Globus pallidus (tissue), 1 donor: ENCODE measurements at places on chromosomes 7 and 10.

- no peak for DNase-seq
Measured at GRCh38 chr10:131267814-131268095, 43.8 kb downstream of the TCERG1L start.

- no peak for DNase-seq
Measured at GRCh38 chr10:100967332-100967731, 2.0 kb upstream of the SEMA4G start.

DNA sequence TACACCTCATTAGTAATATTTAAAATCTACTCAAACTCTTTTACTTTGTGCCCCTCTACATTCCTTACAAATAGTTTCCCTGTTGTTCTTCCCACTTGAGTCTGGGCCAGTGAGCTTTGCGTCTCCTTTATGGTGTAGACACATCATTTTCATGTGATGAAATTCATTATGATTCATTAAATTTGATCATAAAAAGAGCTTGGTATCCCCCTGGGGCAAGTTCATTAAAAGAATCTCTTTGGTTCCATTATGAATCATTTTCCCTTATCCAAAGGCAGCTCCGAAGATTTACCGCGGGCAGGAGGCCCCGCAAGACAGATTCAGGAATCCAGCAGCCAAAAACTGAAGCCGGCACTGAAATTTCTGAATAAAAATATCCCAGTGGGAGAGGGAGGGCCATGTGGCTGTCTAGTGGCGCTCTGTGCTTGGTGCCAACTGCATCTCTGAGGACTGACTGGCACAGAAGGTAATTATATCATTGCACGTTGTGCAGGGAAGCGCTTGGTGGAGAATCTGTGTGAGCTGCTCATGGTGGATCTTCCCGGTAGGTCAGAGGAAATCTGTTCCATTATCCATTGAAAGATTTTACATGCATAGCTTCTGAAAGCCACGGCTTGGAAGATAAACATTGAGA is 151.4 kb upstream of the PITRM1 start:
- DNase-seq = no peak

DNA sequence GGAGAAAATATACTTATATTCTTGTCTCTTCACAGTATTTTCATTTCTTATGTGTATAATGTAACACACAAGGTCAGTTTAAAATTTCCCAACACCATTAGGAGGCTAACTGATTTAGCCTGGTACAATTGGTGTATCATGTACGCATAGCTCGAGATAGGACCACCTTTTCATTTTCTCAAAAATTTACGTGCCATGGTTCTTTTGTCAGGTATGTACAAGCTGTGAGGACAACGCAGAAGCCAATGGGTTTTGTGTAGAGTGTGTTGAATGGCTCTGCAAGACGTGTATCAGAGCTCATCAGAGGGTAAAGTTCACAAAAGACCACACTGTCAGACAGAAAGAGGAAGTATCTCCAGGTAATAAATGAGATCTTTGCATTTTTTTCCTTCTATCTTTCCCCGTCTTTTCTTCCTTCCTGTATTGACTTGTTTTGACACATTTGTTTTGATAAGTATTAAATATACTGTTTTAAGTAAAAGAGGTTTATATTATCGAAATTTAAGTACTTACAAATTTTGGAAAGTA is 55.0 kb downstream of the TRIM24 start:
- DNase-seq = no peak

DNA sequence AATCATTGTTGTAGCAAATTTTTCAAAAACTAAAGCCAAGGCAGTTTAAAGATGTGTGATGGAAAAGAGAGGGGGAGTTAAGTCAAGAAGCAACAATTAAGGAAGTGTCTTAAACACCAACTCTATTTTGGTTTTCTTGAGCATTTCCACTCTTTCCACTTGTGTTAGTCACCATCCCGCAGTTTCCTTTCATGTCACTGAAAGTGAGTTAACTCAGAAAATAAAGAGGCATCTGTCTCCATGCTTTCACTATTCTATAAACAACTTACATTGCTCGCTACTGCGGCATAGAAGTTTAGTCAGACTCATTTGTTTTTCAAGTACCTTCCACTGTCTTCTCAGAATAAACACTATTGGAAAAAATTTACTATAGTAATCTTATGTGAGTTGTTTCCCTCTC is 284.9 kb upstream of the SEMA3D start:
- no peak for DNase-seq

DNA sequence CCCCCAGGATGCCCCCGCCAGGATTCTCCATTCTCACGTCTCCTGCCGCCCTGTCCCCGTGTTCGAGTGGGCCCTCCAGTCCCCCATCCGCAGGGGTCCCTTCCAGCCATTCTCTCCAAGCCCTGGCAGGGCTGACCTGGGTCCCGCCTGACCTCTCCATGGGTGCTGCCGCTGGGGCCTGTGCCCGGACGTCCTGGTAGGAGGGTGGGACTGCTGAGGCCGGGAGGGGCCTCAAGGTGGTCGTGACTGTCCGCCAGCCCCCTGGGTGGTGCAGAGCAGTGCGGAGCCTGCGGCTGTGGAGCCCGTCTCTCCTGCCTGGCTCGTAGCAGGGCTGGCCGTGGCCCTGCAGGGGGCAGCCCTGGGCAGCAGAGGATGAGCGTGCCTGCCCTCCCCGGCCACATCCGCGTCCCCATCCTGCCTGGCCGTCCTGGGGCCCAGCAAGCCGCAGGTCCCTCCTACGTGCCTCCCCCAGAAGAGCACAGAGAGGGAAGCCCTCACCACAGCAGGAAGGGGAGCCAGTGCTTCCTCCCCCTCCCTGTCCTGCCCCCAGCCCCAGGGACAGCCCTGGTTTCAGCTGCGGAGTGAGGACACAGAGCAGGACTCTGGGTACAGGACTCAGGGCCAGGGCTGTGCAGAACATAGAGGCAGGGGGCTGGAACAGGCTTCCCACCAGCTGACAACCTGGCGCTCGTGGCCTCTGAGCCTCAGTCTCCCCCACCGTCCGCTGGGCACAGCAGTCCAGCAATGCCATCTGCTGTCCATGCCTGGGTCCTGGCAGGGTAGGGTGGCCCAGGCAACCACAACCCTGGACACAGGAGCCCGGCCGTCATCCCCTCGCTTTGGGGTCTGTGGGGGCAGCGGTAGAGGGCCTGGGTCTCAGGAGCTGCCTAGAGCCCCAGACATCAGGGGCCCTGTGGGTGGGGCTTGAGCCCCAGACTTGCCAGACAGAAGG is 1.5 kb upstream of the GRIFIN start:
- DNase-seq = peak; percentile 49

GRCh38 chr10:91800756-91801155 is 2.5 kb downstream of the TNKS2 start:
- DNase-seq = no peak

DNA sequence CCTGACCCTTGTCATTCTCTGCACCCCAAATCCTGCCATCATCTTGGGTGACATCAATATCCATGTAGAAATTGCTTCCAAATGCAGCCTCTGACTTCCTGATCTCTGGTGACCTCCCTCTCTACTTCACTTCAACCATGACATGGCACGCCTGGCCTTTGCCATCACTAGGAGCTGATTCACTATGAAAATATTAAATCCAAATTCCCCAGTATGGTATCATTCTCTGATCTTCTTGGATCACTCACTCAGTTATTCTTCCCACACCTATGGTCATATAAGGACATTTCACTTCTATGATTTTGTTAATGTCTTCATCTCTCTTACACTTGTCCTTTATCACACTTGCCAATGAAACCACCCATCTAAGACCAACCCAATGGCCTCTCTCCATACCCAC is 73.7 kb upstream of the ODAD2 start:
- no peak for DNase-seq

DNA sequence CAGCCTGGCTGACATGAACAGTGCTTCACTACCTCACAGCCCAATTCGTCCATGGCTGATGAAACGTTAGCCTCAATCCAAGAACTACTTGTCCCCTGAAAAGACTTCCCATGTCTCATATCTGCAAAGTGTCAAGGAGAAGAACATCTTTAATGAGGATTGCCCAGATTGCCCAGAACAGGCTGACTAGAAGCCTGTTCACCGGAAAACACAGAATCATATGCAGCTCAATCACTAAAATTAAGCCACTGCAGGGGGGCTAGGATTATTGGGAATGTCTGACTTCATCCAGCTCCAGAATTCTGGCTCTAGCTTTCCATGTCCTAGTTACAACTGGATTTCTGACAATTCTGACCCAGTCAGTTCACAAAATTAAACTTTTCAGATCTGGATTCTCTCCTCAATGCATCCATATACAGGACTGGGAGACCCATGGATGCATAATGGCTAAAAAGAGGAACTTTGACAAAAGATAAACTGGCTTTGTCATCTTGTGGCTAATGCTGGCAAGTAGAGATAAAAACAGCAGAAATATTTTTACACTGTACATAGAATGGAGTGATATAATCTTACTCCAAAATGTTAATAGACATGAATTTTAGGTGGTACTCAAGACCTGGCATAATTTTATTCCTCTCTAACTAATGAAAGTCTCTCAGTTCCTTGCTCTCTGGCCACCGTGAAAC is 467.0 kb upstream of the POT1 start:
- DNase-seq = no peak

- DNase-seq = no peak
Measured at GRCh38 chr10:45255706-45256105, 59.7 kb downstream of the OR13A1 start.

DNA sequence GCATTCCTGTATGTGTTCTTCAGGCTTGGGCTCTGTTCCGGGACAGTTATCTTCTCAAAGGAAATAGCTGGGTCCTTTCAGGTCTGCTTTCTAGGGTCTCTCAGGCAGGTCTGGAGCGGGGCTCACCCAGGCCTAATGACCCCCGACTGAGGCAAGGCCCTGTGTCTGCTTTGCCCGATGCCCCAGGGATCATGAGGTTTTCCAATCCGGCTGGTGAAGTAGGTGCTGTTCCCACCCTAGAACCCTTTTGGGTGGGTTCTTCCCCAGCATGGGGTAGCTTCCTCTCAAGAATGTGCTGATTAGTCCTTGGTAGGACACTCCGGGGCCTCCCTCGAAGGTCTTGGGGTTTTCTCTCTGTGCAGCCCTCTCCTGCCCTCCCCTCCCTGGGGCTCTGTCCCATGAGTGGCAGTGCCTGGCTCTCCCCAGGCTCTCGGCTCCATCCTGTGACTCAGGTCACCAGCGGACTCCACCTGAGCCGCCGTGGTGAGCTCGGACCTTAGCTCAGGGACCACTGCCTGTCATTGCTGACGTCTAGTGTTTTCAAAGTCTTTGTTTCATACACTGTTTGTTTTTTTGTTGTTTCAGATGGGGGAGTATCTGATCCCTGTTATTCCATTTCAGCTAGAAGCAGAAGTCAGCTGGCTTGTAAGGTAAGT is 71.0 kb upstream of the NKX6-2 start:
- DNase-seq = no peak

DNA sequence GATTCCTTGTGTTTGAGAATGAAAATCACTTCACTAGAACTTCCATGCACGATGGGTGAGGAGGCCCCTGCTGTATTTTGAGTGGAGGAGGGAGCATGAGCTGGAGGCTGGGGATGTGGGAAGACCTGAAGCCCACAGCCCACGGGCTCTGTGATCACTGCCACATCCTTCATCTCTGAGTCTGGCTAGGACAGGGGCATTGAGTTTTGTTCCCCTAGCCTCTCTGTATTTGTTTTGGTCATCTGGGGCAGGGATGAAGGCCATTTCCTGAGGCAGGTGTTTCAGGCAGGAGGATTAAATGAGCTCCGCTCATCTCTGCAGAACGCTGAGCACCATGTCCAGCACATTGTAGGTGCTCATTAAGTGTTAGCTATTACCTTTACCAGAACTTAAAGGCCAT is 293.6 kb downstream of the GLRX3 start:
- no peak for DNase-seq

DNA sequence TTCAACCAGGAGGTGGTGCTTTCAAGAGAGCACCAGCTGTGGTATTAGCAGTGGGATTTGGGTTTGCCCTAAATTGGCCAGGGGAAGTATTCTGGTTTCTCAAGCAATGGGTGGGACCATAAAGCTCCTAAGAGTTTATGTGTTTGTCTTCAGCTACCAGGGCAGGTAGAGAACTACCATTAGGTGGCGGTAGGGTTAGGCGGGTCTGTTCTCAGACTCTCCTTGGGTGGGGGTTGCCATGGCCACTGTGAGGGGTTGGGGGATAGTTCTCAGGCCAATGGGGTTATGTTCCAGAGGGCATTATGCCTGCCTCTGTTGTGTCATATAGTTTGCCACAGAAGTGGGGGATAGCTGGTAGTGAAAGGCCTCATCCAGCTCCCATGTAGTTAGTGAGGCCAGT is 47.7 kb upstream of the BICC1 start:
- no peak for DNase-seq

GRCh38 chr7:107206706-107207105 is 37.9 kb downstream of the HBP1 start:
- no peak for DNase-seq

GRCh38 chr10:11642566-11642965 is 31.1 kb upstream of the USP6NL start:
- DNase-seq = no peak

DNA sequence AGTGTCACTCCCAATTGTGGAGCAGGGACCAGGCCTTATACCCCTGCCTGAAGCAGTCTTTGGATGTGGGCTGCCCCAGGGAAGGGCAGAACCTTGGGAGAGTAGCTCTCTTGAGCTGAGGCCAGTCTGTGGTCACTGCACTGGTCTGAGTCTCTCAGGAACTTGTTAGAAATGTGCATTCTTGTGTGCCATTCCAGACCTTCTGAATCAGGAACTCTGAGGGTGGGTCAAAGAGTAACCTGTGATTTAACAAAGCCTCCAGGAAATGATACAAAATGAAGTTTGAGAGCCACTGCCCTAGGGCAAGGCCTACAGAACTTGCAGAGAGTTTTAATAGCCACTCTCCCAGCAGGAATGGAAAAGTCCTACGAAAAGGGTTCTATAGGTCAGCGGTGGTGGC is 68.1 kb downstream of the LYZL1 start:
- DNase-seq = no peak

GRCh38 chr7:117567781-117568180 is 88.0 kb downstream of the CFTR start:
- DNase-seq = no peak
